ENCODE measurements at places on chromosomes 16 and 17.

DNA sequence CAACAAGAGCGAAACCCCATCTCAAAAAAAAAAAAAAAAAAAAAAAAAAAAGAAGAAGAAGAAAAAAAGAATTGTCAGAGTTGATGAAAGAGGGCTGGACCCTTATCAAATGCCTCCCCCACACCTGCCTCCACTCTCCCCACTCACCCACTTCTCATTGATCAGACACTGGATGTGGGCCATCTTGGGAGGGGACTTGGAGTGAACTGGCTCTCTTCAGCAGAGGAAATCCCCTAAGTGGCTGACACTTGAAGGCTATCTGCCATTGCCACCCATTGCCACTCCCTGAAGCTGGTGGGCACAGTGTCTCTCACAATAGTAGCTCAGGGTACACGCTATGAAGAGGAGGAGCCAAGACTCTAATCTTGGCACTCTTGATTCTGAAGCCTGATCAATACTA is 1.6 kb downstream of the ITGA2B start:
- no peak for DNase-seq

GRCh38 chr17:41190328-41190727 is 641 bp downstream of the KRTAP9-1 start:
- no peak for DNase-seq

DNA sequence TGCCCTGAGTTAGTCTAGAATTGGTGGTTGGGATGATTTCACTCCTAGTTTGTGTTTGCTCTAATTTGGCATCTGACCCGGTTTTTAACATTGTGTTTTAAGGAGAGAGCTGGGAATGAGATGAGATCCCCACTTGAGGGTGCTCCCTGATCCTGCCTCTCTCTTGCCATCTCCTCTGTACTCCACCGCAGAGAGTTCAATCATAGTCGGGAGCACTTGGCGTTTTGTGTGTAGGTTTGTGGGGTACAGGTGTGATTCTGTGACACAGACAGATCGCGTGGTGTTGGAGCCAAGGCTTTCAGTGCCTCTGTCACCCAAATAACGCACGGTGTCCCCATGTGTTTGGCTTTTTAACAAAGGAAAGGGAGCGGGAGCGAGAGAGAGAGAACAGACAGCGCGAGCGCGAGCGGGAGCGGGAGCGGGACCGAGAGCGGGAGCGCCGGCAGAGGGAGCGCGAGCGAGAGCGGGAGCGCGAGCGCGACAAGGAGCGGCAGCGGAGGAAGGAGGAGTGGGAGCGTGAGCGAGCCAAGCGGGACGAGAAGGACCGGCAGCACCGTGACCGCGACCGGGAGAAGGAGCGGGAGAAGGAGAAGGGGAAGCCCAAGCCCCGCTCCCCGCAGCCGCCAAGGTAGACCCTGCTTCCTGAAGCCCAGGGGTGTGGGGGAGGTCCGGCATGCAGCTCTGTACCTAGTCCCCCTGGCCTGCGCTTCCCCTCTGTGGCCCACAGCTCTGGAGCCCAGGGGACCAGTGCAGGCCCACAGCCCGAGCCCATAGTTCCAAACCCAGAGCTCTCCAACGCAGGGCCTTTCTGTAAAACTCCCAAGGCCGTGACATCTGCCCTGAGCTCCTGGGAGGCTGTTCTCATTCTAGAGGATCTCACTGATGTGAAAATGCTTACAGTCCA is 27.2 kb upstream of the IL17C start:
- no peak for DNase-seq

- no peak for DNase-seq
These were observed 14.9 kb upstream of the STAT3 start for GRCh38 chr17:42403150-42403549.

- DNase-seq: no peak
These were observed 16.4 kb downstream of the ATP6V0A1 start for GRCh38 chr17:42475121-42475520.

GRCh38 chr17:927611-928461 is 51.7 kb downstream of the NXN start:
- no peak for DNase-seq

GRCh38 chr16:17063201-17064139 is 407.3 kb downstream of the XYLT1 start:
- no peak for DNase-seq

DNA sequence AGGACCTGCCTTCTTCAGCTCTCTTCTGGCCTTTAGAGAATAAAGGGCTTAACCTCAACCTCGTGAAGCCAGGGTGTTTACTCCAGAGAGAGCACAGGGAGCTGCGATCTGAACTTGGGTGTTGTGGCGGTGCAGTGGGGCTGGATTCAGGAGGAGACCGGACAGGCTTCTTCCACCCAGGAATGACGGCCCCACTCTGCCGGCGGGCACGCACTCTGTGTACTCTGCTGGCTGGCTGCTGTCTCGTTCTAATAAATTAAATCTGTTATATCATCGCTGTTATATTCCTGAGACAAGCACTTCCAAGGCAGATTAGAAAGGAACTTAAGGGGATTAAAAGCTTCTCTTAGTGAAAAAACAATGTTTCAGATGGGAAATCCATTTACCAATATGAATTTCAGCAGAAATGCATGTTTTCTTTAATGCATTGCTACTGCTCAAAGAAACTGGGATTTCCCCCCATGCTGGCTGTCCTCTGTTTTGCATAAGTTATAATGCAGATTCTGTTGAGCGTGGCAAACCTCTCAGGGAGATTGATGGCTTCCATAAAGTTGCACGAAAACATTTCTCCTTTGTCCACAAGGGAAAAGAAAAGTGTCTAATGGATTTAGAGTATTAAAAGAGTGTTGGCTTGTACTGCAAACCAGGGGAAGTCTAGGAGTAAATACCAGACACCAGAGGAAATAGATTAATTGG is 168.6 kb upstream of the IRX3 start:
- DNase-seq: no peak

- DNase-seq: no peak
These were observed 313.3 kb upstream of the XYLT1 start for GRCh38 chr16:17784073-17784472.
